ENCODE measurements at places on chromosomes 11 and 22. TPM values are rescaled to one million over a fixed set of nuclear protein-coding genes. Genes with fewer than 3 reads are reported as not detected.
A peak's percentile ranks its signal among the peaks of the same experiment; 100 is the strongest.

The MS4A13 gene
- not detected for total RNA-seq

The ARHGAP20 gene
- total RNA-seq: 0.11 TPM

The DAGLA gene
- total RNA-seq: 5.4 TPM

The CD3D gene
- total RNA-seq: not detected

The AIP gene
- 59.9 TPM for total RNA-seq

The KIRREL3 gene
- total RNA-seq: 0.12 TPM

The MISFA gene
- total RNA-seq: 10.6 TPM

DNA sequence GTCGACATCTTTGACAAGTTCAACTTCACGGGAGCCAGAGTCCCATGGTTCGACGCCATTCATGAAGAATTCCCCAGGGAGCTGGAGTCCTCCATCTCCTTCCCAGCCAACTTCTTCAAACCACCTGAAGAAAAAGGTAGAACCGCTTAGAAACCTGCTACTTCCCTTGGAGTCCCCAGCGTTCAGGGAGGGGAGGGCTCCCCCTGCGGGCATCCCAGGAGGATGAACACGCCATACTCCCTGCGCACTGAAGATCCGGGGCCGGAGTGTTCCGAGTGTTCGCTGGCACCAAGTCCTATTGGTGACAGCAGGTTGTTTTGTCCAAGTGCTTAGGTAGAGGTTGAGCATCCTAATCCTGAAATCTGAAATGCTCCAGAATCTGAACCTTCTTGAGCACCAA, 51.7 kb upstream of the PRODH start:
- H3K27ac ChIP-seq: no peak overlapping the region
- H3K4me1 ChIP-seq: no peaks in the 10 kb centered on the region
- DNase-seq: no peak
- no peaks in the 10 kb centered on the region for H3K36me3 ChIP-seq
- no peak overlapping the region for H3K4me3 ChIP-seq
- H3K27me3 ChIP-seq: no peaks in the 10 kb centered on the region

- DNase-seq: no peak
- no peaks in the 10 kb centered on the region for H3K4me1 ChIP-seq
- H3K4me3 ChIP-seq: no peak overlapping the region
- H3K27ac ChIP-seq: no peak overlapping the region
- H3K27me3 ChIP-seq: no peaks in the 10 kb centered on the region
Measured at GRCh38 chr11:108398439-108398838, 68.9 kb downstream of the C11orf65 start.

DNA sequence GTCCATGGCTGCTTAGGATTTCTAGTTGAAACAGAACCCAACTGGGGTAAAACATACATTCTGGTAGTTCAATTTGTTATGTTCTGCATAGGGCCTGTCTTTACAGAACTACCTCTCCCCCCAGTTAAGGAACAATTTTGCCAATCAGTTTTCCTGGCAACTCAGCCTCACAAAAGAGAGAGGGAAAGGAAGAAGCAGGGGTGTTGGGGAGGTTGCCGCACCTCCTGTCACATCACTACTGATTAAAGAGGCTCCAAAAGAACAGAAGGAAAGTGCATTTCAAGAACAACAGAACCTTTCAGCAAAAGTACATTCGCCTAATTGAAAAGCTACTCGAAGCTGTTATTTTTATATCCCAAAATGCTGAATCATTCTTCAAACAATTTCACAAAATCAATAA, 217.6 kb downstream of the CADM1 start:
- H3K4me3 ChIP-seq: no peak overlapping the region
- H3K27me3 ChIP-seq: no peaks in the 10 kb centered on the region
- H3K36me3 ChIP-seq: no peaks in the 10 kb centered on the region
- H3K4me1 ChIP-seq: peaks cover 14% of the 10 kb centered on the region
- no peak overlapping the region for H3K27ac ChIP-seq

- H3K36me3 ChIP-seq: no peaks in the 10 kb centered on the region
- H3K4me3 ChIP-seq: no peak overlapping the region
- no peak for DNase-seq
- no peaks in the 10 kb centered on the region for H3K4me1 ChIP-seq
Measured at GRCh38 chr11:72389116-72389515, 45.2 kb downstream of the CLPB start.

- no peak for DNase-seq
- no peaks in the 10 kb centered on the region for H3K27me3 ChIP-seq
Measured at GRCh38 chr22:47655930-47656329, 893.5 kb downstream of the TBC1D22A start.

GRCh38 chr11:108852701-108853100, 187.8 kb downstream of the DDX10 start:
- no peaks in the 10 kb centered on the region for H3K27me3 ChIP-seq
- H3K36me3 ChIP-seq: no peaks in the 10 kb centered on the region
- H3K27ac ChIP-seq: no peak overlapping the region
- peaks cover 13% of the 10 kb centered on the region for H3K4me1 ChIP-seq

- no peak overlapping the region for H3K4me3 ChIP-seq
- no peaks in the 10 kb centered on the region for H3K27me3 ChIP-seq
- no peaks in the 10 kb centered on the region for H3K36me3 ChIP-seq
- no peak for DNase-seq
- H3K27ac ChIP-seq: peak overlapping the region; percentile 68
Measured at GRCh38 chr11:128525411-128526243, 61.7 kb downstream of the ETS1 start.

GRCh38 chr11:102158164-102158735, 48.0 kb downstream of the YAP1 start:
- H3K27ac ChIP-seq: no peak overlapping the region
- DNase-seq: no peak
- H3K36me3 ChIP-seq: no peaks in the 10 kb centered on the region

- no peak overlapping the region for H3K4me3 ChIP-seq
- no peaks in the 10 kb centered on the region for H3K27me3 ChIP-seq
- peaks cover 90% of the 10 kb centered on the region for H3K36me3 ChIP-seq
- no peak for DNase-seq
- H3K27ac ChIP-seq: no peak overlapping the region
- no peaks in the 10 kb centered on the region for H3K4me1 ChIP-seq
Measured at GRCh38 chr11:587978-588380, 11.7 kb downstream of the PHRF1 start.

GRCh38 chr11:68380786-68381622, 68.6 kb downstream of the LRP5 start:
- peaks cover under 1% of the 10 kb centered on the region for H3K36me3 ChIP-seq
- H3K27me3 ChIP-seq: no peaks in the 10 kb centered on the region
- H3K4me3 ChIP-seq: no peak overlapping the region
- peak; percentile 45 for DNase-seq
- peaks cover 72% of the 10 kb centered on the region for H3K4me1 ChIP-seq

DNA sequence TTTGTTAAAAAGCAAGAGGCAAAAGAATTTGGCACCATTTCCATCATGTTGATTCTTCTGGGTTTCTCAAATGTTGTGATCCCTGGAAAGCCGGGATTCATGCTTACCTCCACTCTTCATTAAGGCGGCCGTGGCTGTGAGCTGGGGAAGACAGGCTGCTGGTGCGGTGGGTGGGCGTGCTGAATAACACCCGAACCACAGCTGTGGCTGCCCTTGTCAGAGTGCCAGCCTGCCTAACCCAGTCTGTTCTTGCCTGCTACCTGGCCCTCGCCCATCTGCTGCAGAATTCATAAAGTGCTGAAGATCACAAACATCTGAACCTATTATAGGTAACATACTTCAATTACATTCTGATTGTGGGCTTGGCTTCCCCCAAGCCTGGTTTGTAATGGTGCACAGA, 95.8 kb upstream of the RCN1 start:
- H3K4me3 ChIP-seq: no peak overlapping the region
- no peaks in the 10 kb centered on the region for H3K4me1 ChIP-seq
- DNase-seq: no peak
- H3K27me3 ChIP-seq: peaks cover 33% of the 10 kb centered on the region

DNA sequence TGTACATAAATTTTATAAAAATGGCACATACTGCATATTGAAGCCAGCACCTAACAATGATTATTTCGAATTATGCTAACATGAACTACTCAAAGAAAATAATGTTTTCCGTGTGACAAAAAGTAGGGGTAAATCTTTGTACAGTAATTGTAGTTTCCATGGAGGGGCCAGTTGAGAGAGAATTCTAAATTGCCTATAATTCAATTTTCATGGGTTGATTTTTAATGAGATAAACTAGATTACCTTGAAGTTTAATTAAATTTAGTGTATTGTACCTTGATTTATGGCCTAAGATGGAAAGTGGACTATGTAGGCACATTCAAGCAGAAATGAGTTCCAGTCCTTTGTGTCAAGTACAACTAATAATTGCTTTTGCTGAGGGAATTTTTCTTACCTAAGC, 5.0 kb downstream of the APLP2 start:
- no peak overlapping the region for H3K4me3 ChIP-seq
- H3K27me3 ChIP-seq: no peaks in the 10 kb centered on the region
- no peak for DNase-seq
- H3K27ac ChIP-seq: no peak overlapping the region
- H3K36me3 ChIP-seq: no peaks in the 10 kb centered on the region

GRCh38 chr11:17544181-17544622, at the start of gene USH1C:
Gene USH1C (minus strand): TSS chr11:17544416. CDS start chr11:17544307, 109 bp downstream.
- peaks cover 6% of the 10 kb centered on the region for H3K27me3 ChIP-seq
- H3K4me3 ChIP-seq: no peak within 1 kb of the TSS
- H3K4me1 ChIP-seq: no peaks in the 10 kb centered on the region
- no peaks in the 10 kb centered on the region for H3K36me3 ChIP-seq

DNA sequence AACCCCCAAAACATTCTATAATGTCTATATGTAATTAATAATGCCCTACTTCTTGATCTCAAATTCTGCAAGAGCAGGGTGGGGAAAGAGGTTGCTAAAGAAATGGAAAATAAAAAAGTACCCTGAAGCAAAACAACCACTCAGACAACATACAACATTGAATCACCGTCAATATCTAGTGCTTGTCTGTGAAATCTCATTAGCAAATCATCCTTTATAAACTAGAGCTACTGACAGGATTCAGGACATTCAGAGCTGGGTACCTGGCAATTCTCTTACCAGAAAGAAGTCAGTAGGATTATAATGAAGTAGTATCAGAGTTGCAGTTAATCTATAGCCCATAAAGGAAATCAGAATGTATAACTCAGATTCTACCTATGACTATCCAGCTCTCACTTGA, 143.2 kb downstream of the CADM1 start:
- H3K4me3 ChIP-seq: no peak overlapping the region
- peaks cover 9% of the 10 kb centered on the region for H3K4me1 ChIP-seq
- no peak for DNase-seq
- H3K27ac ChIP-seq: no peak overlapping the region
- H3K36me3 ChIP-seq: no peaks in the 10 kb centered on the region
- no peaks in the 10 kb centered on the region for H3K27me3 ChIP-seq

- no peaks in the 10 kb centered on the region for H3K4me1 ChIP-seq
- H3K36me3 ChIP-seq: no peaks in the 10 kb centered on the region
- H3K4me3 ChIP-seq: no peak overlapping the region
- DNase-seq: no peak
- no peak overlapping the region for H3K27ac ChIP-seq
Measured at GRCh38 chr11:37657645-37658044, 1059.6 kb upstream of the RAG2 start.

GRCh38 chr22:38824585-38824984, 19.2 kb downstream of the NPTXR start:
- H3K4me1 ChIP-seq: no peaks in the 10 kb centered on the region
- no peaks in the 10 kb centered on the region for H3K27me3 ChIP-seq
- DNase-seq: peak; percentile 56
- no peak overlapping the region for H3K27ac ChIP-seq
- no peaks in the 10 kb centered on the region for H3K36me3 ChIP-seq

DNA sequence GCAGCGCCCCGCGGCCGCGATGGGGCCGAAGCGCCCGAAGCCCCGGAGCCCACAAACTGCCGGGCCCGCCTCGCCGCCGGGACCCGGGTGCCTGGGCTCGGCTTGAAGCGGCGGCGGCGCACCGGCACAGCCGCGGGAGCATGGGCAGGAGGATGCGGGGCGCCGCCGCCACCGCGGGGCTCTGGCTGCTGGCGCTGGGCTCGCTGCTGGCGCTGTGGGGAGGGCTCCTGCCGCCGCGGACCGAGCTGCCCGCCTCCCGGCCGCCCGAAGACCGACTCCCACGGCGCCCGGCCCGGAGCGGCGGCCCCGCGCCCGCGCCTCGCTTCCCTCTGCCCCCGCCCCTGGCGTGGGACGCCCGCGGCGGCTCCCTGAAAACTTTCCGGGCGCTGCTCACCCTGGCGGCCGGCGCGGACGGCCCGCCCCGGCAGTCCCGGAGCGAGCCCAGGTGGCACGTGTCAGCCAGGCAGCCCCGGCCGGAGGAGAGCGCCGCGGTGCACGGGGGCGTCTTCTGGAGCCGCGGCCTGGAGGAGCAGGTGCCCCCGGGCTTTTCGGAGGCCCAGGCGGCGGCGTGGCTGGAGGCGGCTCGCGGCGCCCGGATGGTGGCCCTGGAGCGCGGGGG, 346 bp downstream of the FJX1 start:
- no peaks in the 10 kb centered on the region for H3K36me3 ChIP-seq
- H3K27me3 ChIP-seq: no peaks in the 10 kb centered on the region
- DNase-seq: peak; percentile 66
- H3K27ac ChIP-seq: peak overlapping the region; percentile 88

DNA sequence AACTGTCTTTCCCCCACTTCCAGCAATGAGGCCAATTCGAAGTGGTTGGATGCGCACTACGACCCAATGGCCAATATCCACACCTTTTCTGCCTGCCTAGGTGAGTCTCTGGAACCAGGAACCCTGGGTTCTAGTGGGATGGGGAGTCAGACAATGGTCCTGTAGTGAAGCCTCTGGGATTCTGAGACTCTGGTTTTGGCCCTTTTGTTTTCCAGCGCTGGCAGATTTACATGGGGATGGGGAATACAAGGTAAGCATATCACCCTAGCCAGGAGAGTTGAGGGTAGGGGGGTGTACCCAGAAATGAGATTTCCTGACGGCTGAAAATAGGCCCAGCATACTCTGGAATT, 530 bp downstream of the BBS1 start:
- H3K4me3 ChIP-seq: peak overlapping the region; percentile 97
- H3K4me1 ChIP-seq: peaks cover 15% of the 10 kb centered on the region
- DNase-seq: no peak
- H3K27ac ChIP-seq: no peak overlapping the region
- no peaks in the 10 kb centered on the region for H3K27me3 ChIP-seq
- H3K36me3 ChIP-seq: peaks cover 2% of the 10 kb centered on the region

Data from heart left ventricle (tissue), 16 donors.